ENCODE measurements at places on chromosomes 1 and 21. TPM values are rescaled to one million over a fixed set of nuclear protein-coding genes. Genes with fewer than 3 reads are reported as not detected.
A peak's percentile ranks its signal among the peaks of the same experiment; 100 is the strongest.

Gene GNG4
- 31.6 TPM for total RNA-seq

Gene FMO2
- total RNA-seq, result 0.03 TPM

Gene C21orf58
- total RNA-seq, result 26.4 TPM

Gene DENND1B
- total RNA-seq, result 2.9 TPM

Gene LRRIQ3
- total RNA-seq, result 0.42 TPM

- no peak for DNase-seq
These were observed 11.1 kb upstream of the UBE2U start for GRCh38 chr1:64192290-64192689.

DNA sequence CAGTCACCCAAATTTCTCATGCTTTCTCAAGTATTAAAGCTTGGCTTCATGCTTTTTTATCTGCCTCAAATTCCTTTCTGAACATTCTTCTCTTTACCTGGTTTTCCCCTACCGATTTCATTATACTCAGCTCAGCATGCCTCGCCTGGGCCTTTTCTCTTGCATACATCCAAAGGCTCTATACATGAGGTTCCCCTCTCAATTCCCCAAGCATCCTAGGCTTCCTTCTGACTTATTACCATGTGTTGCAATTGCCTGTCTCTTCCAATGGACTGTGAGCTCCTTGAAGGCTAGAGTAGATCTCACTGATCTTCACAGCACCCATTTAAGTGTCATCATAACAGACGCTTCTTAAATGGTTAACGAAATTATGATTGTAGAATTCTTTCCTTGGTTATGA is 24.1 kb upstream of the CYP4A22 start:
- DNase-seq, result peak; percentile 13

- DNase-seq, result peak; percentile 20
These were observed 657 bp upstream of the LIN9 start for GRCh38 chr1:226309398-226310244.

DNA sequence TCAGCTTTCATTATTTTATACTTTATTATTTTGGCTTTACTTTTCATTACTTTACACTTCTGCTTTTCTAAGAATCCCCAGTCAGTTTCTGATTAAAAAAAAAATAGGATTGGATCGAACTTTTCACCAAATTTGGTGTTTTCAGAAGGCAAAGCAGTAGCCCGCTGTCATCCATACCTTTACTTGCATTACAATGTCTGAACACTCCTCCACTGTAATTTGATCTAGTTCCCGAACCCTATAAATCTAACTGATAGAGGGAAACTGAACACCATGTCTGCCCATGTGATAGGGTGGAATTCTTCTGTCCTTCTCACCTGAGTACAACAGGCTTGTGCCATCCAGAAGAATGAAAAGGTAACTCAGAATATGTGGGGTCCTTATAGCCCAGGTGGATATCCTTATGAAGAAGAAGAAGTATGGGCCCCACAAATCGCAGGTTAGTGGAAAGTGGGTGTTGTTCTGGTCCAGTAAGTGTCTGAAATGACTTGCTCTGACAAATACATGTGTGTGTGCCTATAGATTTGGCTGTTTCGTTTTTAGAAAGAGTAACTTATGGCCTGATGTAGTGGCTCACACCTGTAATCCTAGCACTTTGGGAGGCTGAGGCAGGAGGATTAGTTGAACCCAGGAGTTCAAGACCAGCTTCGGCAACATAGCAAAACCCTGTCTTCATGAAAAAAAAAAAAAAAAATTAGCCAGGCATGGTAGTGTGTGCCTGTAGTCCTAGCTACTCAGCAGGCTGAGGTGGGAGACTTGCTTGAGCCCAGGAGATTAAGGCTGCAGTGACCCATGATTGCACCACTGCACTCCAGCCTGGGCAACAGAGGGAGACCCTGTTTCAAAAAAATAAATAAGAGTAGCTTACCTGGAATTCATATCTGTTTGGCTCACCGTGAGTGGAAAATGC is 26.6 kb upstream of the CDC14A start:
- peak; percentile 45 for DNase-seq

GRCh38 chr1:87250336-87250735 is 78.3 kb upstream of the LMO4 start:
- no peak for DNase-seq

DNA sequence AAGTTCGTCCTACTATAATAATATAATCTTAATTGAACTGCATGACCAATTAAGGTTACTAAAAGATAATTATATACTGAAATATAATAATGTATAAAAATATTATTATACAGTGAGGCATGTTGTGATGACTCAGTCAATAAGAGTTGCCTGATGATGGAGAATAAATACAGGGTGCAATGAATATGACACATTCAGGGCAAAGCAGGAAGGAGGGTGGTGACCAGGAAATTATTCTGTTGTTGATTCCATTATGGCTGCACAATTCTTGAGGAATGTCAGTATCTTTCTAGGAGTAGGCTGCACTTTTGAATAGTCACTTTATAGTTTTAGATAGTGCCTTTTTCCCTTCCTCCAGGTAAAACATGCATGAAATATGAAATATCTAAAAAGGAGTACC is 46.4 kb upstream of the RGS21 start:
- DNase-seq, result no peak

- DNase-seq, result peak; percentile 6
These were observed 23.4 kb downstream of the CSF1 start for GRCh38 chr1:109933856-109934711.

GRCh38 chr1:114107474-114108435 is 45.9 kb downstream of the SYT6 start:
- DNase-seq, result no peak

DNA sequence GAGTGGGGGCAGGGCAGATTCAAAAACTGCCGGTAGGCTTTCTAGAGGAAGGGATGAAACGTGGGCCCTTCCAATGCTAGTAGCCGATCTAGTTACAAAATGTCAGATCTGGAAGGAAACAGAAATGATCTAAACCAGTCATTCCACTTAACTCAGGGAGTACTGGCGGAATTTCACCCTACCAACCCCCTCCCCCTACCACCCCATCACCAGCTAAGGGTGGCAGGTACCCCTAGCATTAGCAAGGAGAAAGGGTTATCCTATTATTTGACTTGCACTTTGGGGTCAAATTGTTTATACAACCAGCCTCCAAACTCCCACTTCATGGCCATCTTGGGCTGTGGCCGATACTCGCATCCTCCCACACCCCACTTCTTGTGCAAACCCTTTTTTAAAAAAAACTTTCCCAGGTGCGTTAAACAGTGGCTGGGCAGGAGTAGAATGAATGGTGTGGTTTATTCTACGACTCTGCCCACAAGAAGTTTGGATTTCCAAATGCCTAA is 644 bp upstream of the MRPL24 start:
- DNase-seq, result no peak

- DNase-seq, result peak; percentile 84
These were observed 863 bp downstream of the TARBP1 start for GRCh38 chr1:234478152-234478480.

- no peak for DNase-seq
These were observed 36.3 kb downstream of the CLCA1 start for GRCh38 chr1:86504895-86505563.

DNA sequence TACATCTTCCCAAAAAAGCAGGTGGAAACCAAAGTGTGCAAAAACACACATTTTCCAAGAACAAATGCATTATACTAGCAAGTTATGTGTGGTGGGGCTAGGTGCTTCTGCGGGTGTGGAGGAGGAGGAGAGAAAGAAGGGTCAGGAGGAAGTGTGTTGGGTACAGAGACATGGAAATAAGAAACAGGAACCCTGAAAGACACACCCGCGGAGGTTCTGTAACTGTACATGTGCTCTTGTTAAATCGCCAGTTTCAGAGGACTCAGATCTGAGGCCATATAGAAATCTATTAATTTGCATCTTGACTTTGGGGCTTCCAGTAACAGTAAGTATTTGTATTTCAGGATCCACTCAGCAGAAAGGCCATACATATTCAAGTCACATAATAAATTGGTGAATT is 30.9 kb downstream of the ERG start:
- DNase-seq, result no peak

- no peak for DNase-seq
These were observed 85.9 kb downstream of the KCNJ15 start for GRCh38 chr21:38342739-38343138.

Measured in H7 (cell line).